Left hindlimb (tissue), 1 donor: ENCODE measurements at places on chromosomes 13 and 19.
A peak's percentile ranks its signal among the peaks of the same experiment; 100 is the strongest.

DNA sequence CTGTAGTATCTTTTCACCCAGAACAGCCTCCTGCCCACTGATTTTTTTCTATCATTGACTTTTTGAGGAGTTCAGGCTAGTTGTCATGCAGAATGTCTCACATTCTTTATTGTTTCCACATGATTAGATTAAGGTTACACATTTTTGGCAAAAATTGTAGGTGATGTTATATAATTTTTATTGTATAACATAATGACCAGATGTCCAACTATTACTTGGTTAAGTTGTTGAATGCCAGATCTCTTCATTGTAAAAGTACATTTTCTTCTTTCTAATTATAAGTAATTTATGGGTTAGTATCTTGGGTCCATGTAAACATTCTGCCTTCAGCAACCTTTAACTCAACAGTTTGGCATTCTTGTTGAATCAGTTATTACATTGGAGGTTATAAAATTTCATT lies 138.4 kb downstream of the POSTN start:
- DNase-seq: no peak

GRCh38 chr13:23608701-23609413 lies 38.6 kb downstream of the TNFRSF19 start:
- DNase-seq: peak; percentile 59

DNA sequence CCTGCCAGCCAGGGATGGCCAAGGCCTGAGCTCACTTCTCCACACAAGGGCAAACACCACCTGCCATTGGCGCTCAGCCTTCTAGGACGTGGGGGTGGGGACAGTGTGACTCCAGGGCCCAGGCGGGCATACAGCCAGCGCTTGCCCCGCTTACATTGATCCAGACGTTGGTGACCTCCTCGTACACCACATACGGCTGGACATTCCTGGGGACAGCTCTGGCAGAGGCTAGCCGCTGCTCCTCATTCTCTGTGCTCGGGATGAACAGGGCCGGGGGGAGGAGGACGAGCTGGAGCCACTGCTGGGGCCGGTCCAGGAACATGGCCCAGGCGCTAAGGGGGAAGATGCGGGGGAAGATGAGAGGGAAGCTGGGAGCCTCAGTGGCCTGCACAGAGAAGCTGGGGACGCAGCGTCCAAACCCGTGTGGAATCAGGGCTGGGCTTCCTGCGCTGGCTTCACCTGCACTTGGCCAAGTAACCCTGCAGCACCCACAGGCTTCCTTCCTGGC lies 25.1 kb upstream of the MYDGF start:
- DNase-seq: no peak

DNA sequence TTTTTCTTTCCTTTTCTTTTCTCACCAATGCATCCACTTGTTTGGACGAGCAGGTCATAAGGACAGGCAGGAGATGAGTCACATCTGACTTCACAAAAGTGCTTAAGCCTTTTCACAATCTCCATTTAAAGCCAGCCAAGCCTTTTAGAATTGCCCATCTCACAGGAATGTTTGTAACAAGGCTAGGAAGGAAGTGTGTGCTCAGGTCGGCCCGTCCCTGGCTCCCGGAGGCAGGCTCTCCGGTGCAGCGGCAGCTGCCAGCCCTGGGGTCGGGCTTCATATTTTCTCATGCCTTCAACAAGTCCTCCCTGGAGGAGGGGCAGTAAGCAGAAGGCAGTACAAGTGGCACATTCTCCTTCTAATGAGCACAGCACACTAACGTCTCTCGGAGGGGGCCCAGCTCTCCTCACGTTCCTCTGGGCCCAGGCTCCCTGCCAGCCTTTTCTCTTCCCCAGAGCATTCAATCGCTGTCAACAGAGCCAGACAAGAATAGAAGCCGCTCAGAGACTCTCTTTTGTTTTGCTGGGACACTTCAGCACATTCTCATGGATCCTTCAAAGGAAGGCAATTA lies 180.5 kb downstream of the COL4A1 start:
- DNase-seq: peak; percentile 54

- peak; percentile 50 for DNase-seq
Observed at GRCh38 chr19:51098365-51099046, 9.7 kb downstream of the CTU1 start.

DNA sequence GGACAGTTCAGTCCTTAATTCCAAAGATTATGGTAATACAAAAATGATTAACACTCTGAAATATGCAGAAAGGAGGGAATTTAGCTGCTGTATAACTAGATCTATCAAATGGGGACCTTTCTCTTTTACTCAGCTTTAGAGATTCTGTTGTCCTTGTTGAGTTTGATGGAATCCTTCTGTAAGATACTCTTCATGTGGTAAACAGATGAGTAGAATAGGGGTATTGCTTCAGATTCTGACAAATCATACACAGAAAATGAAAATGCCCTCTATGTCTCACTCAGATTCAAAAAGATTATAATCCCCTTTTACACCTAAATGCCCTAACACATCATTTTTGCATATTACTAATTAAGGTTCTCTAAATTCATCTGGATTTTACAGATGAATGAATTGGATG lies 50.7 kb downstream of the ARHGAP35 start:
- DNase-seq: no peak

DNA sequence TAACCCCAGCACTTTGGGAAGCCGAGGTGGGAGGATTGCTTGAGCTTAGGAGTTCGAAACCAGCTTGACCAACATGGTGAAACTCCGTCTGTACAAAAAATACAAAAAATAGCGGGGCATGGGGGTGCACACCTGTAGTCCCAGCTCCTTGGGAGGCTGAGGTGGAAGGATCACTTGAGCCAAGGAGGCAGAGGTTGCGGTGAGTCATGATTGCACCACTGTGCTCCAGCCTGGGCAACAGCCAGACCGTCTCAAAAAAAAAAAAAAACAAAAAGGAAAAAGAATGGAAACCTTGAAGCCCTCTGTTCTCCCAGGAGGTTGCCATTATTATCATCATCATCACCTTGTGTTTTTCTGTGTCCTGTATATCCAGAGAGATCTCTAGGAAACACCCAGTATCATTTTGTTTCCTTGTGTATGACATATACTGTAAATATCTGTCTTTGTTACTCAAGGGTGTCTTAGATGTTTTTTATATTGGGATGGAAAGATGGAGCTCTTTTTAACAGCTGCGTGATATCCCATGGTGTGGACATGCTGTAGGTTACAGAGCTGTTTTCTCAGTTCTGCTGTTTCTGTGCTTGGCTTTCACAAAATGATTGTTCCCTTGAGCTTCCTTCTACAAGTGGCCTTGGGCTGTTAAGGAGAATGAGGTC lies 11.8 kb downstream of the CHAF1A start:
- DNase-seq: no peak

- DNase-seq: no peak
Observed at GRCh38 chr19:5823579-5824281, 15.8 kb downstream of the FUT6 start.

GRCh38 chr13:101736566-101736965 lies 284.1 kb downstream of the ITGBL1 start:
- no peak for DNase-seq

DNA sequence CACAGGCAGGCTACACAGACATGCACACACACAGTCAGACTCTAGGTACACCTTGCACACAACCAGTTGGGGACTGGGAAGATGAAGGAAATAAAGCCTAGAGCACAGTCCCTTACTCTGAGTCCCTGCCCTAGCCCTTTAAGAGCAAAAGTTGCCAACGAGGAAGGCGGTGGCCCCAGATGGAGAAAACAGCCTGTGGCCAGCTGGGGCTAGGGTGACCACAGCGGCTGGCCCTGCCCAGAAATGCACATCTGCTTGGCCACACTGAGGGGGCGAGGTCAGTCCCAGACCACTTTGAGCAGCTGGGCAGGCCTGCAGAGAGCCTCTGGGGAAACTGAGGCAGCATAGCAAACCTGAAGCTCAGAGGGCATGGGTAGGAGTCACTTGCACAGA lies 52.3 kb downstream of the PTPRS start:
- DNase-seq: peak; percentile 62

- DNase-seq: no peak
Observed at GRCh38 chr19:400976-401865, 7.7 kb downstream of the C2CD4C start.

- DNase-seq: no peak
Observed at GRCh38 chr19:27997069-27997468, 1215.9 kb downstream of the UQCRFS1 start.

DNA sequence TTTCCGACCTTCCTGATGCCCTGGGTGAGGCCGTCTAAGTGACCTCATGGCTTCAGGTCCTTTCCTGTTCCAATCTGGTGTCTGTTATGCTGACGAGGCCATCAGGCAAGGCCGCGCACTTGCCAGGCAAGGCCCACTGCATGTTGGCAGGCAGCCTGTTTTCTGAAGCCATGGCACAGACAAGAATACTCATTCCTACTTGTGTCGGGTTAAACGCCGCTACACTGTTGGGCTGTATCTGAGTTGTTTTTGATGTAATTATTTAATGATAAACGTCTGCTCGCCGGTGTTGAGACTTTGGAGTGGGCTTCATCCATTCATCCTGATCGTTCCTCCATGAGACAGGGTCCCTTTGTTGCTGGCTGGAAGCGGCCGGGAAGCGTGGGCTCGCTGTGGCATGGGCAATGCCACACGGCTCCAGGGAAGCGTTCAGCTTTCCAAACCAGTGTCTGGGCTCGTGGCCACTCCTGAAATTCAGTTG lies 92.1 kb downstream of the ATP11A start:
- no peak for DNase-seq

- DNase-seq: peak; percentile 70
Observed at GRCh38 chr13:33676045-33676989, 141.6 kb upstream of the RFC3 start.

GRCh38 chr13:104571161-104571892 lies 1505.1 kb upstream of the SLC10A2 start:
- peak; percentile 78 for DNase-seq

- peak; percentile 60 for DNase-seq
Observed at GRCh38 chr13:98970330-98970729, 7.5 kb downstream of the DOCK9 start.

DNA sequence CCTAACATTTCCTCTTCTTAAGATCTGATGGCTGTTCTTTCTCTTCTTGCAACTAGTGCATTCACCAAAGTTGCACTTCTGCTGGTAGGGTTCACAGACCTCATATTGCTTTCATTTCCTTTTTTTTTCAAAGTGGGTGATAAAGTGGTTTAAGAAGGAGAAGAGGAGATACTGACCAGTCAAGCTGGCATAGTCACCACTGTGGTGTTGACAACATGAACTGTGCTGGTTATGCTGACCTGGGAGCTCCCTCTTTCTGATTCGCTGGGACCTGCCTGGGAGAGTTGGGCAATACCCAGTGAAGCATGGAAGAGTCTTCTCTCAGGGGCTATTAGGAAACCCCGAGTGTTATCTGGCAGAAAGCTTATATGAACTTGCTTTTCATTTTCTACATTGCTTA lies 222.9 kb downstream of the SLITRK5 start:
- DNase-seq: no peak

GRCh38 chr13:27975564-27976361 lies 6.6 kb upstream of the CDX2 start:
- peak; percentile 19 for DNase-seq

DNA sequence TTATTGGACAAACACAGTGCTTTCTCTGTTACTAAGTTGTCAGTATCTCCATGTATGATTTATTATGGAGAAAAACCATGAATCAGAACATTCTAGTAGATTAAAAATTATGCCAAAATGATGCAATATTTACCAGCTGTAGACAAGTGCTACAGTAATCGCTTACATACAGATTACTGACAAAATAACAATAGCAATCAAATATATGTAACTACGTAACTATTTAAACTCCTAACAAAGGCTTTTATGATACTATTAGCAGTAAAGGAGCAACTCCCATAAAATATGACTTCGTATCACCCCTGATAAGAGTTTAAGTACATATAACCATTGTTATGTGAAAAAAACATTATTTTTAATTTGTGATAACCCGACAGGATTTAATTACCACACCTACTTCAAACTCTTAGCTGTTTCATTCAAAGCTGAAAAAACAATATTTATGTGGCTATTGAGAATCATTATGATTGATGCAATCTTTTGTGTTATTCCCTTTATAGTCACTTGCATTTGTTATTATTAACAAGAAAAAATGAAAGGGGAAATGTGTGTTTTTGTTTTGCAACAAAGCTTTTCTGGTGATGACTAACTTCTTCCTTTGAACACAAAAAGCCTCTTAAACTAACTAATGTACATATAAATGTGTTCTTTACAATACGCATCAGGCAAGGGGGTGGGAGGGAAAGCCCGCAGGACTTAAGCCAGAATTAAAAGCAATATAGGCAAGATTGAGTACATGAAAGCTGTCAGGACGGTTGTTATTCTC lies 147.4 kb downstream of the ABCC4 start:
- DNase-seq: no peak

GRCh38 chr13:41500511-41500910 lies 43.2 kb downstream of the RGCC start:
- DNase-seq: no peak

- no peak for DNase-seq
Observed at GRCh38 chr13:37914781-37915391, 45.3 kb upstream of the TRPC4 start.

DNA sequence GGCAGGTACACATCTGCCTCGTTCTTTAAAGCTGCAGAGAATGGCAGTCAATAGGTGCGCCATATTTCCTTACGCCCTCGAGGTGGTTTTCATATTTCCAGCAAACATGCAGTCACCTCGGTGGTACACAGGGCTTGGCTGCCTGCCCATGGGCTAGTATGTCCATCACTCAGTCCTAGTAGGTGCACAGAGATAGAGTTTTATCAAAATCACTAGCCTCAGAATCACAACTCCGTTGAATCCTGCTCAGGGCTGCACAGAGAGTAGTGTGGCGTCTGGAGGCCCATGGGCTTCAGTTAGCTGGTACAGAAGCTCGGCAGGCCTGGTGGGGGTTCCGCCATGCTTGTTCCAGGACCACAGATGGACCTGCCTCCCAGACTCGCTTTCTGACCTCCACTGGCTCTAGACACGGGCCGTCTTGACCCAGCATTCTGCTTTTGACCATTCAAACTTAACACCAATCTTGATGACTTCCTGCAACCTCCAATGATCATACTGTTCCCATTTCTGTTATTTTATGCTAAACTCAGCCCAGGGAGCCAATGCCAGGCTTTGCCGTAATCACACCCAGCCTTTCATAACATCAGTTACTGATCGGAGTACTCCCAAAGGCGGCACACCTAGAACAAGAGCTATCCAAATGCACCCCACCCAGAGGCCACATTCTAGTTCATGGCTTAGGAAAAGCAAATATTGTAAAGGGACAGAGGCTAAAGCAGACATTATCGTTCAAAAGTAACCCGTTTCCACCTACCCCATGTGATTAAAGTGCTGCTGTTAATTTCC lies 120.4 kb downstream of the RAB20 start:
- no peak for DNase-seq

DNA sequence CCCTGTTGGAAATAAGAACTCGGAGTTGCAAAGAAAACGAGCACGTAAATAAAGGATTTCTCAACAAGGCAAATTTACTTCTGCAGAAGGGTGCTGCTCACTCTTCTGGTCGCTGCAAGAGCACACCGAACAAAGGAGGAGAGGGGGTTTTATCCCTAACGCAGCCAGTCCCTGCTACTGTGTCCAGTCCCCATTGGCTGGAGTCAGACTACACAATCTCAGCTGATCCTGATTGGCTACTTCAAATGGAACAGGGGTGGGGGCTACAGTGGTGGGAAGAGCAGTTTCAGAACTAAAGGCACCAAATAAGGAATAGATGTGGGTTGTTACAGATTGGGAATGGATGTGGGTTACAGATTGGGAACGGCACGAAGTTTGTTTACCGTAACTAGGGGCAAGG lies 63.9 kb upstream of the MCF2L start:
- DNase-seq: no peak
